ENCODE measurements at places on chromosomes 5 and 9. TPM values are rescaled to one million over a fixed set of nuclear protein-coding genes. Genes with fewer than 3 reads are reported as not detected.

CLIC3 gene
- total RNA-seq: 1.8 TPM

DNA sequence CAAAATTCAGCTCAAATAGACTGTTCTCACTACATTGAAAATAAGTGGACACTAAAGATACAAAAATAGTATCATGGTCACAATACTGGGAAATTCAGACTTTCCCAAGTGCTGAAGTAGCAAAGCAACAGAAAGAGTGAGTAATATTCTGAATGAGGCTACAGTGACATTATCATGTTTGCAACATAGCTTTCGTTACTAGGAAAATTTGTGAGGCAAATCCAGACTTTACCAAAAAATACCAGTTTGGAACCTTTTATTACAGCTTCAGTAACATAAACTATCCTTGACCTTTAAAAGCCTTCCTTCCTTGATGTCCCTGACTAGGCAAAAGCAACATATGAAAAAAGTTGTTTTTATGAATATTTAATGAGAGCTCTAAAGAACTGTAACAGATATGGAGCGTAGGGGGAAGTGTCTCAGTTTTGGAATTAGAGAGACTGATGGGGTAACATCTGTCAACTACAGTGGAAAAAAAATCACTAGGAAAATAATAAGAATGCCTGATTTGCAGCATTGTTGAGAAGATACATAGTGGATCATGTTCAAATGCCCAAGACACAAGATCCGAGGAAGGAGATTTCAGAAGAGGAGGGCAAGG is 312.9 kb downstream of the ADGRV1 start:
- no peak for DNase-seq

DNA sequence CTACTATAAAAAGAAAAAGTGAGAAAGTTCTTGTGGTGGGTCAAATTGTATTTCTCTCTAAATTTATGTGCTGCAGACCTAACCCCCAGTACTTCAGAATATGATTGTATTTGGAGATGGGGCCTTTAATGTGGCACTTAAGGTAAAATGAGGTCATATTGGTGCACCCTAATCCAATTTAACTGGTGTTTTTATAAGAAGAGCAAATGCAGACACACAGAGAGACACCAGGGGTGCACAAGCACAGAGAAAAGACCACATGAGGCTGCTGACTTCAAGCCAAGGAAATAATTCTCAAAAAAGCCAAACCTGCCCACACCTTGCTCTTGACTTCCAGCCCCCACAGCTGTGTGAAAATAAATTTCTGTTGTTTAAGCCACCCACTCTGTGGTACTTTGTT is 80.2 kb upstream of the HTR4 start:
- DNase-seq: no peak

DNA sequence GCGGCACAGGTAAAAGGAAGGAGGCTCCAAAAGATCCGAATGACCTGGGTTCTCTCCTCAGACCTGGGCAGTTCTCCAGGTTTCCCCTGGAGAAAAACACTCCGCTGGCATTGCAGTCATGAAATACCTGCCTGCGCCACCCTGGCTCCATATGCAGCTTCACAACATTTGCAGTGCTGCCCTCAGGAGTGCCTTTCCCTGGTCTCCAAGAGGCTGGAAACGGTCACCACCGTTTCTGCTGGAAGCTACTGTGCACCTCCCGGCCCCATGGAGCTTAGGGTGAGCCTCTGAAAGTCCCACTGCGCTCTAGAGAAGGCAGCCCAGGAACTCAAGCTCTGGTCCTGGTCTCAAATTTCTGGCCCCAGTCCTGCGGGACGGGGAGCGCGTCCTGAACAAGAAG is 670 bp downstream of the UGT3A1 start:
- no peak for DNase-seq

GRCh38 chr5:30239331-30240022 is 954.0 kb upstream of the CDH6 start:
- no peak for DNase-seq

Measured in testis (tissue), 5 donors.